ENCODE measurements at places on chromosomes 1 and 21. TPM values are rescaled to one million over a fixed set of nuclear protein-coding genes. Genes with fewer than 3 reads are reported as not detected.

Gene CD1D
- total RNA-seq: 1.4 TPM

Gene MCOLN3
- total RNA-seq: 0.44 TPM

Gene RSPH1
- total RNA-seq: not detected

Gene LCE3E
- total RNA-seq: not detected

Gene MTARC1
- 8.3 TPM for total RNA-seq
